ENCODE measurements at places on chromosomes 11 and 22.

DNA sequence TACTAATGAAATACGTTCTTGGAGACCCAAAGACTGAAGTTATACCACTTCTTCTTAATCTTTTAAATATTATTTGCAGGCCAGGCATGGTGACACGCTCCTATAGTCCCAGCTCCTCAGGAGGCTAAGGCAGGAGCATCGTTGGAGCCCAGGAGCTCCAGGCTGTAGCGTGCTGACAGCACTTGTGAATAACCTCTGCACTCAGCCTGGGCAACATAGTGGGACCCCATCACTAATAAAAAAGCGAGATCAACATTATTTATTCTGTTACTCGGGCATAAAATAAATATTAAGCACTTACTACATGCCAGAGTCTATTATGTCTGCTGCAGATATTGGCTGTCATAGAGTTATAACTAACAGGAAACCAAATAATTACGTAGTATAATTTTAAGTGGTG lies 720 bp upstream of the MED17 start:
- no peak for DNase-seq

DNA sequence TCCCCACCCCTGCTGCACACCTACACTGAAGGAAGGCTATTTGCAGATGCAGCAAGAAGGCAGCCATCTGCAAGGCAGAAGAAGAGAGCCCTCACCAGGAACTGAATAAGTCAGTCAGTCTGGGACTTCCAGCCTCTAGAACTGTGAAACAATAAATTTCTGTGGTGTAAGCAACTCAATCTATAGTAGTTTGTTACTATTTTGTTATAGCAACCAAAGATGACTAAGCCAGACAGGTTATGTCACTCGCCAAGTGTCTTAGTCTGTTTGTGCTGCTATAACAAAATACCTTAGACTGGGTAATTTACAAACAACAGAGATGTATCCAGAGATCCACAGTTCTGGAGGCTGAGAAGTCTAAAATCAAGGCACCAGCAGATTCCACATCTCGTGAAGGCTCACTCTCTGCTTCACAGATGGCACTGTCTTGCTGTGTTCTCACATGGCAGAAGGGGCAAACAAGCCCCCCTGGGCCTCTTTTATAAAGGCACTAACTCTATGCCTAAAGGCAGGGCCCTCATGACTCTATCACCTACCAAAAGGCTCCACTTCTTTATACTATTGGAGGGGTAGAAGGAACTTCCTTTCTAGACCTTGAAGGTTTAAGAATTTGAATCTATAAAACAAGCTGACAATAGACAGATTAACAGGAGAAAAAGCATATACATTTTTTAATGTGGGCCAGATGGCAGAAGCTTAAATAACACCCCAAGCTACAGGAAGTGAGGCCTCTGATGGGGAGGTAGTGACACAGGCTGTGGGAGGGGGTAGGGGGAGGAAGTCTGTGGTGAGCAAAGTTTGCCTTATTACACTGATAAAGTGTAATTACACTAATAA lies 12.3 kb downstream of the APOL6 start:
- peak; percentile 23 for DNase-seq

DNA sequence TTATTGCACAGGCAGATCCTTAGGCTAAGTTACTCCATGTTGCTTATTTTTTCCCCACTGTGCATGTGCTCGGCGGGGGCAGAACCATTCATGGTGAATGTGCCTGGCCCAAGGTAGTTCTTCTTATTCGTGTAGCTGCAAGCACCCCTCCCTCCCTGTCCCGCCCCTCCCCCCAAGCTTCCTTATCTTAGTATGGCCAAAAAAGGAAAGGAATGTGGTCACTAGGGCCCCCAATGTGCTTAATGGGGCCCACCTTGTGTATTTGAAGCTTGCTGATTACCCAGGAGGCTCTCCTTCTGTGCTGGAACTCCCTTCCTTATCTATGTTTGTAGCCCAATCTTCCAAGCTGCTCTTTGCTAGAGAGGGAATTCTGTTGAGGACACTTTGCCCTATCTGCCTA lies 1259.7 kb upstream of the RAG2 start:
- DNase-seq = no peak

- DNase-seq = no peak
Measured at GRCh38 chr22:30026756-30027155, 53.5 kb upstream of the HORMAD2 start.

GRCh38 chr11:129636926-129637325 lies 178.7 kb upstream of the TMEM45B start:
- no peak for DNase-seq

GRCh38 chr11:121451986-121452608 lies at the start of gene SORL1:
SORL1 (plus strand) TSS chr11:121452314; CDS start chr11:121452332, 18 bp downstream.
- no peak for DNase-seq

GRCh38 chr11:30983143-30983542 lies 386.4 kb downstream of the DCDC1 start:
- DNase-seq = no peak

DNA sequence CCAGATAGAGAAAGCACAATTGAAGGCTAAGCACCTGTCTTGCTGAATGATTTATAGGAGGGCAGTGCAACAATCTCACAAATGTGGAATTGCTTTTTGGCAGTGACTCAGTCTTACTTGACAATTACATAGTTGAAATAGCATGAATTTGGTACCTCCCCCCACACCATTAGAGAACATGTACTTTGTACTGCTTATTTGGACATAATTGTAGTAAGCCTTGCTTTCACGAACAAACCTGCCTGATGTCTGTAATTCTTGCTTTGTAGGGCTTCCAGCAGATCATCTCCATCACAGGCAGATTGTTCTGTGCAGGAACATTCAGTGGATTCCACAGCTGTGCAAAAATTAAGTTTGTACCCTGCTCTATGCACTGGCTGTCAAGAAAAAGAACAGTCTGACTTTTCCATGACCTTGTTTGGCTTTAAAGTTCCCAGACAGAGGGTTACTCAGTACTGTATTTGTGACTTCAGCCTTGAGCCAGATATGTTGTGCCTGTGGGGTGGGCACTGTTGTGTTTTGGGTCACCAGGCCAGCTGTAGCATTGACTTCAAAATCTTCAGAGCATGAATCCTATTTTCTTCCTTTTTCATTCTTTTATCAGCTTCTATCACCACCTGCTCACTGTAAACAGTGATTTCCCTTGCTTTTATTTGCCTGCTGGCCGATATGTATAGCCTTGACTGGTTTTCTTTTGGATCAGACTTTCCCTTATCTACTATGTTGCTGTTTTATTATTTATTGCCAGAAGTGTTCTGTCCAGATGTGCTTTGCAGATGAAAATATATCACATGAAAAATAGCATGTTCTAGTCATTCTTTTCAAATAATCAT lies 941.0 kb upstream of the CHORDC1 start:
- no peak for DNase-seq

DNA sequence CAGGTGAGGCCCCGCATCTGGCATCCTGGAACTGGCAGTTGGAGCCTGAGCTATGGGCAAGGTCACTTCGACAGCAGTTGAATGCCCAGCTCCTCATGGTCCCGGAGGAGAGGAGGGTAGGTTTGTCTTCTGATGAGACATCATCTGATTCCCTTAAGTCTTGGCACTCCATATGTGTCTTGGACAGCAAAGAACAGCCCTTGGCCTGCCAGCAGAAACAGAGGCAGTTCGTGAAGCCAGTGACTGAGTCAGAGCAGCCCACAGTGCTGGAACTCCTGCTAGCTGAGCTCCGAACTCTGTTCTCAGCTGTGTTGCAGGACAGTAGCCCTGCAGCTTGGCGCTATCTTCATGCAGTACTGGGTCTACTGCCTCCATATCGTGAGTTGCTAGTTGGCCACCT lies 1.0 kb downstream of the DNHD1 start:
- no peak for DNase-seq

DNA sequence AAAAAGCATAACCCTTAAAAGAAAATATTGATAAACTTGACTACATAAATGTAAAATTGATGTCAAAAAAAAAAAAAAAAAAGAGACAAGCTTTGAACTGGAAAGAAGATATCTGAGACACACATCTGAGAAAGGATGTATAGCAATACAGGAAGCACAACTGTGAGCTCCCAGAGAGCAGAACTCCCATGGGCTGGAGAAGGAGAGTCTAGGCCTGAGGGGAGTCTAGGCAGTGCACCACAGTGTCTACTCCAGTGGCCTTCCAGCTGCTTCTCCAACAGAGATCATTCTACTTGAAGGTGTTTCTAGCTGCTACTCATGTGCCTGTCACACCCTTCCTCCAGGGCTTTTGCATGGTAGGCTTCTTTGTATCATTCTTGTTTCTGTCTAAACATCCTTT lies 54.2 kb upstream of the SYT9 start:
- DNase-seq = no peak

- peak; percentile 82 for DNase-seq
Measured at GRCh38 chr11:111777094-111778046, 11.2 kb upstream of the PPP2R1B start.

- no peak for DNase-seq
Measured at GRCh38 chr11:8277691-8278090, 14.0 kb upstream of the LMO1 start.

GRCh38 chr22:49079027-49079725 lies 748.5 kb downstream of the BRD1 start:
- DNase-seq = no peak

GRCh38 chr11:72228229-72228843 lies 3.8 kb downstream of the INPPL1 start:
- no peak for DNase-seq

DNA sequence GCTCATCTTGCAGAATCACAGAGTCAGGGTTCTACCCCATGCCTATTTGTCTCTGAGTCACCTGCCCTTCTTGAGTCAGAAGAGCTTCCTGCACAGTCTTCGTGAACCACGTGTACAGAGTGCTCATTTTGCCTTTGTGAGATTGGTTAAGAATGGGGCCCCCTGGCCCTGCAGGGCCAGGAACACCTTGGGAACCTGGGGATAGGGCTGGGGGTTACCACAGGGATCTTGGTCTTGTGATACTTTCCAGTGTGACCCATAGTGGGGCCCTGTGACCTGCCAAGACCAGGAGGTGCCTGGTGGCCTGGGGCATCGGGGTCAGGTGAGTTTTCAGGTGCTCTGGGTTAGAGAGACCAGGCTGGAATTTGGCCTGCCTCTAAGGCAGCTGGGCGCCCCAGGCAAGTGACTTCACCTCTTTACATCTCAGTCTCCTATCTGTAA lies 9.4 kb downstream of the TMPRSS13 start:
- DNase-seq = no peak

DNA sequence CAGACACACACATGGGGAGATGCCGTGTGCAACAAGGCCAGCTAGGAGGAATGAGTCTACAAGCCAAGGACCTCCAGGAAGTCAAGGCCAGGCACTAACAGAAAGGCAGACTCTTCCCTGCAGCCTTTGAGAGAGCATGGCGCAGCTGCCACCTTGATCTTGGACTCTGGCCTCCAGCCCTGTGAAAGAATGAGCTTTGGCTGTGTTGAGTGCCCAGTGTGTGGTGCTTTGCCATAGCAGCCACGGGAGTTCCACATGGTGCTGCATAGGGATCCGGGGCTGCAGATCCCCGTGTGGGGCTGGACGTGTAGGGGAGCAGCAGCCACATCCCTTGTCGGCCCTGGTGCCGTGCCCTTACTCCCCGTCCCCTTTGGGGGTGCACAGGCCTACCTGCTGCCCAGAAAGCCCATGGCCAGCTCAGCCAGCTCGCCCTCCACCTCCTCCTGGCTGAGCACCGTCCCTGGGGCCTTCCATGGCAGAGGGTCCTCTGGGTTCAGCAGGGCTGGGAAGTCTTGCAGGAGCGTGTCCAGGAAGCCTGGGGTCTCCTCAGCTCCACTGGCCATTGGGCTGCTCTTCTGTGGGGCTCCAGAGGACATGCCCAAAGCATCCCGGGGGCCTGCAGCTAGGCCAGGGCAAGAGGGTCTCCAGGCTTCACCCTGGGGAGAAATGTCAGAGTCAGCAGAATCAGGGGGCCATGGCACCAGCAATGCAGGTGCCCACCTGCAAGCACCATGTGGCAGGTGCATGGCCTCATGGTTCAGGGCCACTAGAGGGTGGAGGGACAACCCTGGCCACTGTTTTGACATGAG lies 7.0 kb downstream of the PPM1F start:
- no peak for DNase-seq

GRCh38 chr22:22767876-22768602 lies 119.6 kb upstream of the IGLL5 start:
- no peak for DNase-seq

- DNase-seq = peak; percentile 2
Measured at GRCh38 chr11:91850533-91851275, 373.9 kb upstream of the FAT3 start.

DNA sequence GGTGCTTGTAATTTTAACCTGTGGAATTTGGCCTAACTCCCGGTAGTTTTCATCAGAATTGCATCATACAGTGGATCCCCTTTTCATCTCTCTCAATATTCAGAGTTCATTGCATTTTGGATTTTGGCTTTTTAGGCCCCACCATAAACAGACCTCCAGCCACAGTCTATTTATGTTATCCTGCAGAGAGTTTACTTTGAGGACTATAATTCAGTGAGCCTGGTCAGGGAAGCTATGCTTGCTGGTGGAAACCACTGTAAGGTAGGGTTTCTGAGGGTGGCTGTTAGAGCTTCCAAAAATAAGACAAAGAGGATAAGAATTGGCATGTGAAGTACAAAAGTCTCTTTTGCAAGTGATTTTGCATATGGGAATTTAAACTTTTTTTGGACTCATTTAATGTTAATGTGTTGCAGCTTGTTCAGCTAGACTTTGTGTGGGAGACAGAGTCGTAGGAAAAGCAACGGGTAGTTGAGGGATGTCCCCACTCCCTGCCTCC lies 34.8 kb upstream of the DDI1 start:
- no peak for DNase-seq

GRCh38 chr22:34845391-34845790 lies 220.6 kb upstream of the ISX start:
- no peak for DNase-seq

- DNase-seq = no peak
Measured at GRCh38 chr11:74357449-74357848, 40.8 kb downstream of the PGM2L1 start.

- DNase-seq = no peak
Measured at GRCh38 chr11:2128130-2128510, 11.1 kb downstream of the IGF2 start.

DNA sequence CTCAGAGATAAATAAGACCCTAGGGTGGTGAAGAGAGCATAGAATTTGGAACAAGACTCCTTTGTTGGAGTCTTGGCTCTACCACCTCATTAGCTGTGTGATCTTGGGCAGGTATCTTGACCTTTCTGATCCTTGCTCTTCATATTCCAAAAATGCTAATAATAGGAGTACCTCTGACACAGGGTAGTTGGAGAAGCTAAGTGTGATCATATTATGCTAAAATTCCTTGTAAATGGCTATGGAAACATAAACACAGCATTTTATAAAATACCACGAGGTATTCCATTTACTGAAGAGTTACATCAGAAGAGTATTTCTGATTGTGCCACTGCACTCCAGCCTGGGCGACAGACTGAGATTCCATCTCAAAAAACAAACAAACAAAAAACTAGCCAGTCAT lies 9.4 kb downstream of the PTPRJ start:
- no peak for DNase-seq
